CD8-positive, alpha-beta memory T cell (primary cell): ENCODE measurements at places on chromosomes 3 and 15. TPM values are rescaled to one million over a fixed set of nuclear protein-coding genes. Genes with fewer than 3 reads are reported as not detected.

The SCG5 gene
- total RNA-seq: 0.28 TPM

The MEGF11 gene
- total RNA-seq: not detected

The MYO5C gene
- total RNA-seq: 0.33 TPM

The RAB6B gene
- 0.24 TPM for total RNA-seq

The DNASE1L3 gene
- total RNA-seq: not detected

The TUSC7 gene
- total RNA-seq: not detected

The GREM1 gene
- total RNA-seq: not detected

The CEP97 gene
- total RNA-seq: 16.6 TPM

The EEFSEC gene
- total RNA-seq: 21.8 TPM

The CD86 gene
- 1.2 TPM for total RNA-seq

The CHRNA5 gene
- 8.4 TPM for total RNA-seq

The ZFAND6 gene
- total RNA-seq: 28.6 TPM

The DOCK3 gene
- total RNA-seq: 2.0 TPM

The LOXL1 gene
- 1.5 TPM for total RNA-seq

The SLC9C1 gene
- not detected for total RNA-seq

The TKT gene
- 173 TPM for total RNA-seq

The FOXL2 gene
- not detected for total RNA-seq

The RIOX2 gene
- total RNA-seq: 58.3 TPM

The HIGD1A gene
- total RNA-seq: 93.2 TPM

The ZPLD1 gene
- not detected for total RNA-seq

The CCDC80 gene
- not detected for total RNA-seq

The SCN5A gene
- total RNA-seq: 0.33 TPM

The HRG gene
- total RNA-seq: not detected

The ARGFX gene
- not detected for total RNA-seq

The GOLGA8O gene
- total RNA-seq: not detected

The DAZL gene
- total RNA-seq: 0.27 TPM

The SLC12A1 gene
- total RNA-seq: not detected

The LRRC2 gene
- 0.04 TPM for total RNA-seq
